A673 (cell line): ENCODE measurements at places on chromosomes 7 and 10. TPM values are rescaled to one million over a fixed set of nuclear protein-coding genes. Genes with fewer than 3 reads are reported as not detected.

GRCh38 chr10:59887006-59887405 is 19.4 kb downstream of the CCDC6 start:
- no peak for DNase-seq

- DNase-seq, result no peak
Observed at GRCh38 chr7:123522066-123522465, 12.3 kb downstream of the IQUB start.

GRCh38 chr10:82827901-82828300 is 952.9 kb downstream of the NRG3 start:
- DNase-seq, result no peak

GRCh38 chr7:22166928-22167327 is 190.0 kb downstream of the RAPGEF5 start:
- DNase-seq, result no peak

Gene SPDYE16
- 0.13 TPM in 1 of 2 replicates, not detected in the other for total RNA-seq

- no peak for DNase-seq
Observed at GRCh38 chr10:62688971-62689700, 115.4 kb upstream of the ADO start.

DNA sequence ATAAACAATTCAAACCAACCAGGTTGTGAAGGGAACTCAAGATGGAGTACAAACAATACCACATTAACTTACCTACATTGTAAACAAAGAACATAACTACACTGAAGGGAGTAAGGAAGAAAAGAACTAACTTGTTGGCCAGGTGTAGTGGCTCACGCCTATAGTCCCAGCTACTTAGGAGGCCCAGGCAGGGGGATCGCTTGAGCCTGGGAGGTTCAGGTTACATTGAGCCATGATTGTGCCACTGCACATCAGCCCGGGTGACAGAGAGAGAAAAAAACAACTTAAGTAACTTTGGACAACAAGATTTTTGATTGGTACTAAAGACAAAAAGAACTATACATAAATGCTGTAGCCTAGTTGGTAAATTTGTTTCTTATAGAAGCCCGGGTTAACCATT is 68.8 kb downstream of the TRIL start:
- DNase-seq, result no peak

Gene BMPR1A
- total RNA-seq, result 112 and 136 TPM in 2 replicates

GRCh38 chr10:124911124-124912067 is 30.5 kb upstream of the ZRANB1 start:
- DNase-seq, result no peak

GRCh38 chr10:5485948-5486852 is 13.2 kb downstream of the CALML5 start:
- DNase-seq, result no peak

- DNase-seq, result no peak
Observed at GRCh38 chr10:69461243-69462025, 10.2 kb downstream of the TSPAN15 start.

- DNase-seq, result no peak
Observed at GRCh38 chr7:100847360-100847759, 5.2 kb upstream of the SLC12A9 start.

- DNase-seq, result no peak
Observed at GRCh38 chr10:98154076-98154475, 19.6 kb downstream of the R3HCC1L start.

Gene GOLGA7B
- total RNA-seq, result 0.63 and 0.64 TPM in 2 replicates

DNA sequence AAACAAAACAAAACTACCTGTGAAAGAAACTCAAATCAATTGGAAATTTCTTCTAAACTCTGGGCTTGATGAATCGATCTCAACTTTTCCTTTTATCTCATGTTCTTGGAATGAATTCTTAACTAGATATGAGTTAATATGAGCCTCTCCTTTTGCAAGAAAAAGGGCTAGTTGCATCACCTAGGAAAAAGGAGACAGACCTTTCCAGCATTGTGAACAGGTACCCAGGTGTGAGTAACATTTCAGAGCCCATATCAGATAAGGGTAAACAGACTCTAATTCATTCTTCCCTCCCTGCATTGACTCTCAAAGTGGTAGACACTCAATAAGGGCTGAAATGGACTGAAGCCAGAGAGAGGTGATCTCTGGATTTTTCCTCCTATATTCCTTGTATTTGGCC is 103.8 kb upstream of the AGR3 start:
- DNase-seq, result no peak

Gene AIFM2
- total RNA-seq, result 4.3 and 5.7 TPM in 2 replicates

DNA sequence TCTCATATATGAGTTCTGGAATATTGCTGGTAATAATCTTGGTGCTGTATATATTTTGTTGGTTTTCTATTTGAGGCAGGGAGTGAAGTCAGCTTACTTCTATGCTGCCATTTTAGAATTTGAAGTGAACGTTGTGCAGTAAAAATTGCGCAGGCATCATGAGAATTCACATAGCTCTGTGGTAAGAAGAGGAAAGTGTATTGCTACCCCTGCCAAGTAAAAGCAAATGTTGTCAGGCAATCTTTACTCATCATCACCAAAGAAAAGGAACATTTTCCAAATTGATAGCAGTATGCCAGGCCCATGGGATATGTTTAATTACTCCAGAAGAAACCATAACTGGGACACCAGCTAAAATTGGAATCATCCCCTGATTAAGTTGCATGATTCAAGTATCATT is 13.4 kb downstream of the FEZF1 start:
- DNase-seq, result no peak

Gene MARCHF5
- total RNA-seq, result 76.7 and 79.9 TPM in 2 replicates

Gene ADAP1
- 16.4 and 18.6 TPM in 2 replicates for total RNA-seq

Gene ELFN1
- 0.09 TPM in 1 of 2 replicates, not detected in the other for total RNA-seq

Gene TMEM213
- total RNA-seq, result not detected in 2 replicates
